Cardiac fibroblast (primary cell): ENCODE measurements at places on chromosomes 1 and 21.

- peak; percentile 21 for DNase-seq
Measured at GRCh38 chr1:58699011-58699762, 675 bp downstream of the MYSM1 start.

DNA sequence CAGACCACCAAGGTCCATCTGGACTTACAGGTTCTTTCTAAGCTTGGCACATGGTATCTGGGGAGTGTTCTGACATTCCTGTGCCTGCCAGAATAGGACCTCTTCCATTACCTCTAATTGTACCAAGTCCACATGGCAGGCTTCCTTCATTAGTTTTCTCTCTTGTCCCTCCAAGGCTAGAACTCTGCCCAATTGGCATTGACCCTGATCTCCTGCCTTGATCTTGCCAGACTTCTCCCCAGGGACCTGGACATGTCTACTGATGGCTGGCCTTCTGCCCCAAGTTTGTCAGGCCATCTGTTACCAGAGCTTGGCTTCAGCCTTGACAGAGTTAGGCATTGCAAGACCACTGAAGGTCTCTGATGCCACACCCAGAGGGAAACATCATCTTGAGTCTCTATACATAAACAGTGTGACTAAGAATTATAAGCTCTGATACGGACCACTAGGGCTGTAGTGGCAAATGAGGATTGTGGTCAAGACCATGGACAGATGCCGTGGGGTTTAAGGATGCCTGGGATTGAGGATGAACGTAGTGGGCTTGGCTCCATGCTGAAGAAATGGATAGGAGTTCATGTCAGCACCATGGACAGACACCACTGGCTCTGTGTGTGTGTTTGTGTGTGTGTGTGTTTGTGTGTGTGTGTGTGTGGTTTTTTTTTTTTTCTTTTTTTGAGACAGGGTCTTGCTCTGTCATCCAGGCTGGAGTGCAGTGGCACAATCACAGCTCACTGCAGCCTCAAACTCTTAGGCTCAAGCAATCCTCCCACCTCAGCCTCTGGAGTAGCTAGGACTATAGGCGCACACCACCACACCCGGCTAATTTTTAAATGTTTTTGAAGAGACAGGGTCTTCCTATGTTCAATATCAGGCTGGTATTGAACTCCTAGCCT, 19.5 kb upstream of the PSMB2 start:
- DNase-seq = peak; percentile 64

DNA sequence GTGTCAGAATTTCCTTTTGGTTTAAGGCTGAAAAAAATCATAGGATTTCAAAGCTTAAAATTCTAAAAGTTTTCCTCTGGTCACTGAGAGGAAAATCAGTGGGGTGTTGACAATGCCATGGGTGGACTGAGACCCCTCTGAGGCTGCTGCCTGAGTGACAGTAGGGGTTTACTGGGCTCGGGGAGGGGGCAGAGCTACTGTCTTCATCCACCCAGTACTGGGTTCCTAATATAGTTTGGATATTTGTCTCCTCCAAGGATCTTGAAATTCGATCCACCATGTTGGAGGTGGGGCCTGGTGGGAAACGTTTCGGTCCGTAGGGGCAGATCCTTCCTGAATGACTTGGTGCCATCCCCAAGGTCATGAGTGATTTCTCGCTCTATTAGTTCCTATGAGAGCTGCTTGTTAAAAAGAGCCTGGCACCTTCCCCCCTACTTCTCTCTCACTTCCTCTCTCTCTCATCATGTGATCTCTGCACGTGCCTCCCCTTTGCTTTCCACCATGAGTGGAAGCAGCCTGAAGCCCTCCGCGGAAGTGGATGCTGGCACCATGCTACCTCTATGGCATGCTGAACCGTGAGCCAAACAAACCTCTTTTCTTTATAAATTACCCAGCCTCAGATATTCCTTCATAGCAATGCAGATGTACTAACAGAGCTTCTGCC, 72.3 kb downstream of the MAP10 start:
- DNase-seq = no peak

- no peak for DNase-seq
Measured at GRCh38 chr21:39523915-39524314, 72.1 kb downstream of the SH3BGR start.

GRCh38 chr1:234647758-234648157, 37.8 kb upstream of the IRF2BP2 start:
- DNase-seq = peak; percentile 33

GRCh38 chr1:41842326-41842725, 76.4 kb downstream of the HIVEP3 start:
- no peak for DNase-seq

DNA sequence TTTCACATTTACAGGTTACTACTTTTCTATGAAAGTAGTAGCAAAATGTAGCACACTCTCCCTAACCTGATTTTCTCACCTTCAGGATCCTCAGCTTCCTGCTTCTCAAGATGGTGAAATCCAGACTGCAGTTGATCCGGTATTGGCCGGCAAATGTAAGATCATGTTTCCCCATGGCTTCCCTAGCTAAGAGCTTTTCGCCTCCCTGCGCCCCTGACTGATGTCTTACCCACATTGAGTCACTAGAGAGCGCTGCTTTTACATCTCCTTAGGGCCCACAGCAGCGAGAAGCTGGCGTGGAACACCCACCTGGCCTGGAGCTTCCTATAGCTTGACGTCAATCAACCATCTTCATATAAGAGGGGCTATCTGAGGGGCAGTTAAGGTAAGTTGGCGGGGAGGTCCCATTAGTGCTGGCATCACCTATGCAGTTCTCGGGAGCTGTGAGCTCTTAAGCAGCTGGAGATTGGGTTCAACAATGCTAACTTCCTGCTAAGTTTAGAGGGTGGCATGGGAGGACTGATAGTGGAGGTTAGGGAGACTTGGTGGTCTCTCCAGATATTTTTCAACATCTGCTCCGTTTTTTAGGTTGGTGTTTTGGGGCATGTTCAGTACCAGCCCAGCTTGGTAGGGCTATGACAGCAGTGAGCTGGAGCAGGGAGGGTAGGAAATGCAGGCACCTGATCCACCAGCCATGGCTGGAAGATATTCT, 5.5 kb downstream of the PTPN7 start:
- DNase-seq = peak; percentile 80

DNA sequence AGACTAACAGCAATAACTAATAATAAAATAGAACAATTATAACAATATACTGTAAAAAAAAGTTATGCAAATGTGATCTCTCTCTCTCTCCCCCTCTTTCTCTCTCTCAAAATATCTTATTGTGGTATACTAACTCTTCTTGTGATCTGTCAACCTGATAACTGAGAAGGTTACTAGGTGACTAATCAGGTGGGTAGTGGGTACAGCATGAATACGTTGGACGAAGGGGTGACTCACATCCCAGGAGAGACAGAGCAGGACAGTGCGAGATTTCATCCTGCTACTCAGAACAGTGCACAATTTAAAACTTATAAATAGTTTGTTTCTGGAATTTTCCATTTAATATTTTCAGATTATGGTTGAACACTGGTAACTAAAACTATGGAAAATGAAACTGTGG, 257.5 kb downstream of the LRRC40 start:
- peak; percentile 61 for DNase-seq

DNA sequence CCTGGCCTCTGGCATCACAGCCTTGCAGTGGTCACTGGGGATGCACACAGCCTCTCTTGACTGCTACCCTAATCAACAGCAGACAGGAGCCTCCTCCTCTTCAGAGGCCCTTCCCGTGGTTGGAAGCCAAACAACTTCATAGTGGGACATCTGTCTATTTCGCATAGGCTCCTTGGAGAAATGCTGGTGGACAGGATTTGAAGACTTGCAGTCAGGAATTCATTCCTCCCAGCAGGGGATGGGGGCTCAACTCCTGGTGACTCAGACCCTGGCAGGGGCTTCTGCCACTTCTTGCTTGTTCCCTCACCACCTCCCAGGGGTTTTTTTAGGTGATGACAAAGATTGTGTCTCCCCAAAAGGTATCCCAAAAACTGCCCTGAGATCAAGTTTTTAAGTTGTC, 191.7 kb upstream of the CAMK1G start:
- DNase-seq = no peak

DNA sequence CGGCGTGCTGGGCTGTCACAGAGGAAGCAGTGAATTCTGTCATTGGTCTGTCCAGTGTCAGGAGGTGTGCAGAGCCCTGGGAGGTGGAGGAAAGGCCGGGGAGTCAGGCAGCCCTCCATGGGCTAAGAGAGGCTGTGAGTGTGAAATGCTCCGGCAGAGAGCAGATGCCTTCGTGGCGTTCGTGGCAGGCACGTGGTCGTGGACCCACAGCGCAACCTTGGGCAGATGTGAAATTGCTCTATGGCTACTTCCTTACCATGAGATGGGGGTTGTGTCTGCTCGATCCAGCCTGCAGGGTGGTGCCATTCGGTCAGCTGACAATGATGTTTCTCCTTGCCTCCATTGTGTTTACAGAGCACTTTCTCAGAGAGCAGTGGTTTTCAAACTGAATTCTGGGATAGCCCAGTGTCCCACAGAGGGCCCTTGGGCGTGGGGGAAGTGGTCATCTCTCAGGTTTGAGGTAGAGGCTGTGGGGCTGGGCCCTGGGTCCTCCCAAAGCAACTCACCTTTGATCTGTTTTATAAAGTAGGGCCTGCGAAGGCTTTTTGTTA, 27.9 kb downstream of the TNFRSF1B start:
- no peak for DNase-seq

DNA sequence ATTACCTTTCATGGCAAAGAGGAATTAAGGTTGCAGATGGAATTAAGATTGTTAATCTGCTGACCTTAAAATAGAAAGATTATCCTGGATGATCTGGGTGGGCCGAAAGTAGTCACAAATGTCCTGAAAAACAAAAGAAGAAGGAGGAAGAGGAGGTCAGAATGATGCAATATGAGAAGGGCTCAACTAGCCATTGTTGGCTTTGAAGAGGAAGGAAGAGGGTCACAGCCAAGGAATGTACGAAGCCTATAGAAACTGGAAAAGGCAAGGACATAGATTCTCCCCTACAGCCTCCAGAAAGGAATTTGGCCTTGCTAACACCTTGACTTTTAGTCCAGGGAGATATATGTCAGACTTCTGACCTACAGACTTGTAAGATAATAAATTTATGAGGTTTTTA, 39.4 kb upstream of the FMOD start:
- no peak for DNase-seq

DNA sequence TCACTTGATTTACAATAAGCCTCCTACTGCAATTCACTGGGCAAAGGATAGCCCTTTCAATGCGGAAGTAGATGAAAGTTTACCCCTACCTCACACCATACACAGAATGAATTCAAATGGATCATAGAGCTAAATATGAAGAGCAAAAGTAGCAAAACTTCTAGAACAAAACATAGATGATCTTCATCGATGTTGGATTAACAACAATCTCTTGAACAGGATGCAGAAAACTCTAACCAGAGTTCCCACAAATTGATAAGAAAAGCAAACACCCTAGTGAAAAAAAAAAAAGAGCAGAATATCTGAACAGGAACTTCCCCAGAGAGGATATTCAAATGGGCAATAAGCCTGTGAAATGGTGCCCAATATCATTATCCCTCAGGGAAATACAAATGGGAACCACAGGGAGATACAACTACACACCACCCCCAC, 1.9 kb upstream of the UBASH3A start:
- no peak for DNase-seq
